ENCODE measurements at places on chromosomes 3 and 15.

DNA sequence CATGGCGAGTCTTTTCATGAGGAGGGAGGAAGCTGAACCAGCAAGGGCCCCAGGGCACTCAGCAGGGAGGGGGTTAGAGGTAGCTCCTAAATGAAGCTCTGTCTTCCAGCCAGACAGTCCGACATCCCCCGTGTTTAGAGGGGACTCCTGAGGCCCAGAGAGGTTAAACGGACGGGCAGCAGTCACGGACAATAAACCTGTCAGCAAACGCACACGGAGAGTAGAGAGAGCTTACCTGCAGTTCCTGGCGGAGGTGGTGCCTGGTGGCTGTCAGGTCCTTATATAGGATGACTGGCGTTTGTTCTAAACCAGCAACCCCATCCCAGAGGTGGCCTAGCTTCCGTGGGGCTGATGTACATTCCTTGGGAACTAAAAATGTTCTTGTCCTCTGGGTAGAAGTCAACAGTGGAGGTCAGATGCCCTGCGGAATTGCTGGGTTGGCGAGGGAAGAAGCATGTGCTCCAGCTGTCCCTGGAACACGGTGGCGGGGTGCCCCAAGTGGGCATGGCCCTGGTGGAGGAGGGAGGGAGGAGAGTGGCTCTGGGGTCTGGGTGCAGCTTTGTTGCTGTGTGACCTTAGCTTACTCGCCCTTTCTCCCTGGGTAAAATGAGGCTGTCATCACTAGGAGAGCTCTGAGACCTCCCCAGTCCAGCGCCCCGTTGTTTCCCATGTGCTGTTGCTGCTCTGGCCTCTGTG is 2.1 kb downstream of the GHRL start:
- peak; percentile 17 for DNase-seq

- no peak for DNase-seq
Observed at GRCh38 chr3:109903100-109903499, 565.8 kb upstream of the DPPA4 start.

GRCh38 chr3:33883538-33883950 is 85.1 kb downstream of the PDCD6IP start:
- no peak for DNase-seq

DNA sequence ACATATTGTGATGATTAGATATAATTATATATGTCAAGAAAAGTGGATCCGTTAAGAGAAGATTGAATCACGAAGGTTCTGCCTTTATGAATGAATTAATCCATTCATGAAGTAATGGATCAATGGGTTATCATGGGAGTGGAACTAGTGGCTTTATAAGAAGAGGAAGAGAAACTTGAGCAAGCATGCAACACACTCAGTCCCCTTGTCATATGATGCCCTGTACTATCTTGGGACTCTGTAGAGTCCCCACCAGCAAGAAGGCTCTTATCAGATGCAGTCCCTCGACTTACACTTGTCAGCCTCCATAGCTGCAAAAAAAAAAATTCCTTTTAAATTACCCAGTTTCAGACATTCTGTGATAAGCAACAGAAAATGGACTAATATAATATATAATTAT is 301.9 kb downstream of the RAP2B start:
- no peak for DNase-seq

DNA sequence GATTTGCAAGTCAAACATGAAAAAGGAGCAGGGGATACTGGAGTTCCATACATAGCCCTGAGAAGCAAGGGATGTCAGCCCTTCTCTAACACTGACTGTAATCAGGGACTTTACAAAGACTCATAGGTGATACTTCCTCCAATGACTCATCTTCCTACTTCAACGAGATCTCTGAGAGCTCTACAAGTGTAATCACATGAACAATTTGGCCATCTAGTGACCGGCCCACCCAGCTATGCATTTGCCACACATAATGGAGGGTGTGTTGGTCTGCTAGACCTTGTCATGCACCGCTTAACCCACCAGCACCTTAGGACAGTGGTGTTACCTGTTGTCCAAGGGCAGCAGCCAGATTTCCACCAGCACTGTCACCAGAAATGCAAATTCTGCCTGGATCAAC is 75.3 kb downstream of the NCEH1 start:
- no peak for DNase-seq

- no peak for DNase-seq
Observed at GRCh38 chr3:43616034-43616433, 5.8 kb downstream of the ANO10 start.

GRCh38 chr3:184783319-184783718 is 28.6 kb upstream of the VPS8 start:
- no peak for DNase-seq

DNA sequence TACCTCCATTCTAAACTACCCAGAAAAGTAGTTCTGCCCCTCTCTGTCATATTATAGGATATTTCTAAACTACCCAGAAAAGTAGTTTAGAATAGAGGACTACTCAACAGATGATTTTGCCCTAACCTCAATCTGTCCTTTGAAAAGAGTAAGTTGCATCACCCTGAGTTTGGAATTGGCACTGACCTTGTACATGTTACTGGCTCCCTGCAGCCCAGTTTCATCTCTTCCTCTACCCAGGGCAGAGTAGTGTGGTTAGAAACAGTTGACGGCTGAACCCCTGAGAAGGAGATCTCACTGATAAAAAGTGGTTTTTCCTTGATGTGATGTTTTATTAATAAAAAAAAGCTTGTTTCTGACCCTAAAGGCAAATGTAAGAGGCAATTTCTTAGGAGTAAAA is 340.5 kb upstream of the NECTIN3 start:
- no peak for DNase-seq

GRCh38 chr3:9330166-9330703 is 32.6 kb upstream of the THUMPD3 start:
- no peak for DNase-seq

GRCh38 chr15:49387471-49387870 is 35.6 kb upstream of the FGF7 start:
- no peak for DNase-seq

DNA sequence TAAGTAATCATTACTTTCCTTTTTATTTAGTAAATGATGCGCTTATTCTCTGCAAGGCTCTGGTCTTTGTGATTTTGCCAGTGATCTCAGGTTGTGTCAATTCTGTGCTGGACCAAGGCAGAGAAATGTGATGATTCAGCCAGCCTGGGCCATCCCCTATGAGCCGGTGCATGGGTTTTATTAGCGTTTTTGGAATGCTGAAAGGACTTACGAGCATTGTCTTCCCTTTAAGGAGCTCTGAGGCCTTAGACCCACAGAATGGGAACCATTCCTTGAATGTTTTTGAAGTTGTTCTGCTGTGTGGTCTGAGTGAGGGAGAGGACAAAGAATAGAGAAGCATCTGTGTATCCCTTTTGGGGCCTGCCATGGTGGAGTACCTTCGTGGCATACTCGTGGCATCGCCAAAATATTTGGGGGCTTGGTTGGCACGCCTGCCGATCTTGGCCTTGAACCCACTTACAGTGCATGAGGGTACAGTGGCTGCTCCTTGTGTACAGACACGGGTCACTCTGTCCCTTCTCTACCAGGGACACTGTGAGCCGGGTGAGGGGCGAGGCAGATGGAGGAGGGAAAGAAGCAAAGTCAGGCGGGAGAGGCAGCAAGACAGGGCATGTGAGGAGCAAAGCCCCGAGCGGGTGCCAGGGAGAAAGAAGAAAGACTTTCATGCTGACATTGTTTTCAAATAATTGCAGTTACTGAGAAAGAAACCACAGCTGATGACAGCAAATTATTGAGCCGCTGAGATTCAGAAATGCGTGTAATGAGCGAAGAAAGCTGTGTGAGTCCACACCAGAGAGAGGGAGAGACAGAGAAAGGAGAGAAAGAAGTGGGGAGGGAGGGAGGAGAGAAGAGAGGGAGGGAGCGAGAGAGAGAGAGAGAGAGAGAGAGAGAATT is 269.4 kb upstream of the RGMA start:
- no peak for DNase-seq

GRCh38 chr3:47261301-47261700 is 21.3 kb downstream of the KIF9 start:
- DNase-seq, result no peak

- no peak for DNase-seq
Observed at GRCh38 chr15:65937476-65937875, 68.2 kb downstream of the RAB11A start.

- DNase-seq, result no peak
Observed at GRCh38 chr15:83285284-83285978, 967 bp upstream of the BNC1 start.

- no peak for DNase-seq
Observed at GRCh38 chr15:93302080-93302765, 213.2 kb upstream of the RGMA start.

GRCh38 chr3:33624756-33625155 is 93.3 kb downstream of the CLASP2 start:
- DNase-seq, result no peak

- no peak for DNase-seq
Observed at GRCh38 chr15:20294651-20295237, 246.9 kb downstream of the GOLGA6L6 start.

GRCh38 chr15:55366981-55367380 is 41.2 kb downstream of the CCPG1 start:
- DNase-seq, result no peak

- DNase-seq, result no peak
Observed at GRCh38 chr15:39468331-39468730, 112.5 kb upstream of the THBS1 start.

DNA sequence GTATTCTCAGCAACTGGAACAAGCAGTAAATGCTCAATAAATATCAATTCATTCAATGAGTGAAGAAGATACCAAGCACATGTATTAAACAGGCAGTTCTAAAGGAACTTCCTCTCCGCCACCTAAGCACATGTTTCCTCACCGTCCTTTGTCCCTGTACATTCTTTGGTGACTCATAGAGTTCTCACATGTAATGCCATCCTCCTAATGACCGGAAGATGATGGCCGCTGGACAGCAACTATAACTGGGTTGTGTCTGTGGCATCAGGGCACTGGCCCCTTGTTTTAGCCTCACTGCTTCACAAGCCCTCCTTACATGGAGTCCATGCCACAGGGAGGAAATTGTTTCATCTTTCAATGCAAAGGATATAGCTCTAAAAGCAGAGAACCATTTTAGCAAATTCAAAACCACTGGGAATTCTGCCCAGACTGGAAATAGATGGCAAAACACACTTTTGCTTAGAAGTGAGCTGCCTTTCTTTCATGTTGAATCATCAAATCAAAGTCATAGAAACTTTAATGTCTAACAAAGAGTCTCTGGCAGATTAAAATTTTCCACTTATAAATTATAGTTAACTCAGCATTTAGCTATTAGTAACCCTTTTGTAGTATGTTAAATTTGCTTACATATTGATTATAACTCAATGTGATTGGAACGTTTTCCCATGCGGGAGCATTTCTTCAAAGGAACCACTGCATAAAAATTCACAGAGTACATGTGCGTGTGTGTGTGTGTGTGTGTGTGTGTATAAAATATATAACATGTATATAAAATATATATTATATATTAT is 74.1 kb downstream of the GAP43 start:
- no peak for DNase-seq

- DNase-seq, result no peak
Observed at GRCh38 chr15:68693071-68693470, 114.3 kb downstream of the CORO2B start.

DNA sequence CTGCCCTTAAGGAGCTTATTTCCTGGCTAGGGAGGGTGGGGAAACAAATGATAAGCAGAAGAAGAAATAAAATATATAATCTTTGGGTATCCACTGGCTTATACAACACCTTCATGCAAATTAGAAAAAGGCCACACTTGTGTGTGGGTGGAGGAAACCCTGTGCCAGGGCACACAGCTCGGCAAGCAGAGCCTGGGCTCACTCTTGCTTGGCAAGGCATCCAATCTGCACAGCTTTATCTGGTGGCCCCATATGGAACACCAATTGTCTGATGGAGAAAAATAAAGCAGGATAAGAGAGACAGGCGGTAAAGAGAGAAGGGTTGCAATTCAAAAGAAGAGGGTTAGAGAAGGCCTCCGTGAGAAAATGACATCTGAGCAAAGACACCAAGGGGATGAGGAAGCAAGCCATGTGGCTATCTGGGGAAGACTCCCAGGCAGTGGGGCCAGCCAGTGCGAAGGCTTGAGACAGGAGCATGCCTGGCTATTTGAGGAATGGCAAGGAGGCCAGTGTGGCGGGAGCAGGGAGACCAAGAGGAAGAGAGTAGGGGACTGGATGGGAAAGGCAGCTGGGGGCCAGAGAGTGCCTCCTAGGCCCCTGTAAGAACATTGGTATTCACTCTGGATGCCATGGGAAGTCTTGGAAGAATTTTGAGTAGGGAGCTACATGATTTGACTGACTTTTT is 22.5 kb upstream of the VPS8 start:
- DNase-seq, result no peak

GRCh38 chr15:57821826-57822225 is 115.3 kb downstream of the POLR2M start:
- DNase-seq, result no peak

GRCh38 chr15:88334436-88334835 is 77.9 kb upstream of the NTRK3 start:
- DNase-seq, result no peak

DNA sequence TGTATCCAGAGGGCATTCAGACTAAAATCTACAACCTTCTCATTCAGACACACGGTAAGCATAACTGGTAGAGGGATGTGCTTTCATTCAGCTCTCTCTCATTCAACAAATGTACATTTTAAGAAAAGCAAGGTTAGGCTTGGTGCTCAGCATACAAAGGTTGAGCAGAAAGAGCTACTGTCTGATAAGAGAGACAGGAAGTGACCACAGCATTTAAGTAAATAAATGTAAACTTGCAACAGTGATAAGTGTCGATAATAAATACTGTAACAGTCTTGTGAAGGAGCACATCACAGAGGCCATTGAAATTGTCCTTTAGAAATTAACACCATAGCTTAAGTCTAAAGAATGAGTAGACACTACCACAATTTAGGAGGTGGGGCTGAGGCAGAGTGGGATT is 3.4 kb downstream of the CD96 start:
- no peak for DNase-seq

GRCh38 chr3:8733332-8734094 is at the start of gene CAV3:
CAV3 (plus strand) TSS chr3:8733802; CDS start chr3:8733877, 75 bp downstream.
- DNase-seq, result no peak

DNA sequence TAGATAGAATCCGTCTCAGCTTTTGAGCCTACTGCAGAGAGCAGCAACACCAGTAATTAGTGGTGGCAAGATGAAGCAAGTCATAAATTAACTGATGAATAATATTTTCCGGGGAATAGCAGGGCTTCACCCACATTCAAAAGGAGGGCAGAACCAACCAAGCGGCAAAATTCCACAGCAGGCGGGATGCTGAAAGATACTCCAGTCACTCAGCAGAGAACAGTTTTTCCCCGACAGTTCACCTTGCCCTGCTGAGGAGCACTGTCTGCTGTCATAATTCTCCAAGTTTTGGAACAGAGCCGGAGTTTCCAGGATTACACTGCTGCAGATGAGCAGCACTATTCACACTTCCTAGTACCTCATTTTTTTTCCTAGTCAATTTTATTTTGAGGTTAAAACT is 274.7 kb downstream of the CD47 start:
- no peak for DNase-seq

DNA sequence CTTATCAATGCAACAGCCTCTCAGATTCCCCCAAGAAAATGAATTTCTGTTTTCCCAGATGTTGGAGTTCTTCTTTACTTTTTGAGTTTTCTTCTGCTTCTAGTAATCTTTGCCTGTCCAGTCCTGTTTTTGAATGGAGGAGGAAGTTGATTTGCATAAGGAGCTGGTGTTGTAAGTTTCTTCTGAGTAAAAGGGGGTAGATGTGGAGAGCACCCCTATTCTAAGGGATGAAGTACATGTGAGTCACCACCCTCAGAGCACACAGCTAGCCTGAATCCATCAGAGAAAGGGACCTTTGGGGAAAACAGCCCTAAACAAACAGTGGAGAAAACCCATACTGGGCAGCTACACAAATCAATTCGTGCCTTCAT is 34.5 kb downstream of the ACAA1 start:
- no peak for DNase-seq

GRCh38 chr3:126495786-126496185 is 20.1 kb upstream of the ZXDC start:
- no peak for DNase-seq

GRCh38 chr3:176328666-176329065 is 868.6 kb downstream of the TBL1XR1 start:
- DNase-seq, result no peak

Data from aorta (tissue), 5 donors.